ENCODE measurements at places on chromosomes 4 and X.

DNA sequence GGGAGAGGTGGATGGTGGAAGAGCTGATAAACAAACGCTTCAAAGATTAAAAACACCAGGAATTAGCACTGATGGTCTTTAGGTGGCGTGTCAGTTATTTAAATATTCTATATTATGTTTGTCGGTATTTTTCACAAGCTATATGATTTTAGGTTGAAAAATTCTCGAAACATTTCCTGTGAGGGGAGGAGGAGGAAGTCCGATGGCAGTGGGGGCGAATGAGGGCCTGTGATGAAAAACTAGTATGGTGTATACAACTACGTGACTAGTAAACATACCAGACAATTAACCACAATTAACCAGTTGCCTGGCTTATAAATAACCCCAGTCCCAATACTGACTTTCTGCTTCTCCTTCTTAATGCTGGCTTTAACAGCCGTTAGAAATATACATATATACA, 595 bp upstream of the NAP1L2 start:
- DNase-seq = no peak

- no peak for DNase-seq
Measured at GRCh38 chrX:114332766-114333165, 251.1 kb upstream of the HTR2C start.

- no peak for DNase-seq
Measured at GRCh38 chrX:69051901-69052300, 113.4 kb downstream of the PJA1 start.

DNA sequence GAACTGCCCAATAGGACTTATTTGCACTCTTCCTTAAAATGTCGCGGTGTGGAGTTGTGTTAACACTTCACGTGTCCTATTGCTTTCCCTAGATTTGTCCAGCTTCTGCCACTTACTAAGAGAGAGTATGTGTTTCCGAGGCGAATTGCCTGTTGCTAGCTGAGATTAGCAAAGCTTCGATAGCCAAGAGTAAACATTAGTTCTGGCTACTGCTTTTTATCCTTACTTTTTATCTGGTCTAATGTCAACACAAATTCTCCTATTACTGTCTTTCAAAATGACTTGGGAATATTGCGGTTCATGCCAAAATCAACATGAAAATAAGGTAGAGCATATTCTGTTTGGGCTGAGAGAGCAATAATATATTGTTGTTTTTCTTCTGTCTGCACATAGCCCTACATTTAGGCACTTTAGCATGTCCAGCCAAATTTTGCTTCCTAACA, 90.4 kb upstream of the VEGFC start:
- DNase-seq = no peak

- DNase-seq = no peak
Measured at GRCh38 chrX:2549876-2550275, 49.1 kb upstream of the DHRSX start.

DNA sequence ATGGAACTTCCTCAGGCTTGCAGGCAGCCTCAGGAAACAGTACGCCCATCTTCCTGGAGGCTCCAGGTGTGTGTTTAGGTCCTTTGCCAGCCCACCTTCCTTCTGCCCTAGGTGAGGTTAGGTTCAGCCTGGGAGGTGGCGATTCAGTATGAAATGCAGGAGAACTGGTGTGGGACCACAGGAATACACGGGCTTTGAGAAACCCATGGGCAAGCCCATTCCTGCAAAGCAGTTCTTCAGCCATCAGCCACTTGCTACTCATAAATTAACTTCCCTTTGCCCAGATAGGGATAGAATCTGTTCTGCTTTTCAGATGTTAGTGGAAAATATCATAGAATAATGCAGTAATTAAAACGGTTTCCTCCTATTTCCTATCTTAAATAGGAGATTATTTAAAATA, 32.2 kb downstream of the TBC1D14 start:
- DNase-seq = no peak

DNA sequence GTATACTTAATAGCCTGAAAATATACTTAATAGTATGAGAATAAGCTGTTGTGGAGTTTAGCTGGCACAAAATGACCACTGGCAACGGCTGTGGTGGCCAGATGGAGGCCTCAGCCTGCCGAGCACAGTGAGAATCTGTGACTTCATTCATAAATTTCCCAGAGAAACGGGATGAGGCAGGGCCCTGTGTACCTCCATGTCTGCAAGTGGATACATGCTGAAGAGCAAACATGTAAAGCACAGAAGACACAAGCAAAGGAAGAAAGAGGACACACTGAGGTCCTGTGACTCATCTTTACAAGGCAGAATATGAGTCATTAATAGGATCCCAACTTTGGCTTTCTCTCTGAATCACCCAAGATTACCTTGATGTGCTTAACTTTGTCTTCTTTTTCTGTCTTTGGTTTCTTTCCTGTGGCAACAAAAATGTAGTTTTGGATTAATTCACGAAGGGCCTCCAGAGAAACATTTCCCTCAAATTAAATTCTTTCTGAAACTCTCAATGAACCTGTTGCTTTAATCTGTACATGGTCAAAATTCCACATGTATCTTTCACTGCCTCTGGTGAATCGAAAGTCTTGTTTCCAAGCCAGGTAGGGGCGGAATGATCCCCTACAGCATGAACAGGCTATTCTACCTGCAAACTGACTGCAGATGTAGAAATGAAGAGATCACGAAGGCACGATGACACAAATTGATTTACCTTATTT, 56.4 kb downstream of the IRF2 start:
- no peak for DNase-seq

GRCh38 chr4:48042979-48043461, 26.4 kb downstream of the NIPAL1 start:
- DNase-seq = no peak

- no peak for DNase-seq
Measured at GRCh38 chr4:76654791-76655190, 219.8 kb downstream of the SHROOM3 start.

DNA sequence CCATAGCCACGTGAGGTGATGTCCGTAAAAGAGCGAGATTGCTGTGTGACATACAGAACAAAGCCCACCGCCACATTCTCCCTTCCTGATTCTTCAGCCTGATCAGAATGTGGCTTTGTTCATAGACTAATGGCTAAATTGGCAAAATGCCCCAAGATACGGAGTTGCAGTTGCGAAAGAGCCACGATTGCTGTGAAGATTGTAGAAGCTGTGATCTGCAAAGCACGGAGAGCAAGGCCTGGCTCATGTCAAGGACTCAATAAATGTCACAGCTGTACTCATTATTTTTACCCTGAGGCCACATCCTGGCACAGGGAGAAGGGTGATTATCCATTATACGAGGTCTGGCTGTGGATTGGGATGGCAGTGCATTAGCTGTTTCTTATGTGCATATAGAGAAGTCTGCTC, 34.2 kb downstream of the ARSD start:
- no peak for DNase-seq

- no peak for DNase-seq
Measured at GRCh38 chrX:22800360-22800759, 199.4 kb upstream of the DDX53 start.

- no peak for DNase-seq
Measured at GRCh38 chr4:139822391-139822790, 156.8 kb downstream of the MGST2 start.

- no peak for DNase-seq
Measured at GRCh38 chr4:150283689-150284088, 205.4 kb downstream of the DCLK2 start.

DNA sequence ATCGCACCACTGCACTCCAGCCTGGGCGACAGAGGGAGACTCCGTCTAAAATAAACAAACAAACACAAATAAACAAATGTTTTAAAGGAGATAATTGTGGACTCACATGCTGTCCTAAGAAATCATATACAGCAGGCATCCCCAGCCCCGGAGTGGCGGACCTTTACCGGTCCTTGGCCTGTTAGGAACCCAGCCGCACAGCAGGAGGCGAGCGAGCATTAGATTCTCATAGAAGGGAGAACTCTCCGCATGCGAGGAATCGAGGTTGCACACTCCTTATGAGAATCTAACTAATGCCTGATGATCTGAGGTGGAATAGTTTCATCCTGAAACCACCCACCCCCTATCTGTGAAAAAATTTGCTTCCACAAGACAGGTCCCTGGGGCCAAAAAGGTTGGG, 39.0 kb downstream of the EIF2S3 start:
- DNase-seq = no peak

DNA sequence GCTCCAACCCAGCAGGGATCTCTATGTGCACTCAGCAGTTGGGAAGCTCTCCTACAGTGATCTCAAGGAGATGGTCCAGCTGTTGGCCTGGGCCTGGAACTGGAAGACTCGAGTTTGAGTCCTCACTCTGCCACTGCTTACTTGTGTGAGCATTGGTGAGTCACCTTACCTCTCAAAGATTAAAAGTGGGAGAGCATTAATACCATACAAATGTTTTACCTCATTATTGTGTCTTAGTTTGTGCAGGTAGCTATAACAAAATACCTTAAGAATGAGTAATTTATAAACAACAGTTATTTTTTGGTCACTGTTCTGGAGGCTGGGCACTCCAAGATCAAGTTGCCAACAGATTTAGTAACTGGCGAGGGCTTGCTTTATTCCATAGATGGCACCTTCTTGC, 21.4 kb upstream of the ZNF827 start:
- DNase-seq = no peak

DNA sequence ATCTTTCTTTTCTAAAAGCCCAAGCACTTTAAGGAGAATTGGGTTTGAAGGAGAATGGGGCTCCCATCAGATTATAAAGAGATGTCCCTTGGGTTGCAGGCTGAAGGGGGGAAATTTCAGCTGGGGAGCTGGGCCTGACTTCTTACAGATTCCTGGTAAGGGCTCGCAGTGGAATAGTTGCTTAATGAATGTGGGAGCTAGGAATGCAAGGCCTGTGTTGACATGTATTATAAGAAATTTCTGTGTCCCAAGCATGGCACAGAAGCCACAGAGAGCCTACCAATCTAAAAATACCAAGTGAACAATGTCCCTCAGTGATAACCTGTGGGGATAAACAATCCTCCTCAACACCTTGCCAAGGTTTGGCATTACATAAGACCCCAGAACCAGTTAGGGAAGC, 39.3 kb upstream of the WNK3 start:
- DNase-seq = no peak

GRCh38 chrX:36957425-36958328, 50.5 kb upstream of the FAM47C start:
- DNase-seq = peak; percentile 20

- no peak for DNase-seq
Measured at GRCh38 chr4:76822303-76822702, 75.6 kb downstream of the SOWAHB start.

DNA sequence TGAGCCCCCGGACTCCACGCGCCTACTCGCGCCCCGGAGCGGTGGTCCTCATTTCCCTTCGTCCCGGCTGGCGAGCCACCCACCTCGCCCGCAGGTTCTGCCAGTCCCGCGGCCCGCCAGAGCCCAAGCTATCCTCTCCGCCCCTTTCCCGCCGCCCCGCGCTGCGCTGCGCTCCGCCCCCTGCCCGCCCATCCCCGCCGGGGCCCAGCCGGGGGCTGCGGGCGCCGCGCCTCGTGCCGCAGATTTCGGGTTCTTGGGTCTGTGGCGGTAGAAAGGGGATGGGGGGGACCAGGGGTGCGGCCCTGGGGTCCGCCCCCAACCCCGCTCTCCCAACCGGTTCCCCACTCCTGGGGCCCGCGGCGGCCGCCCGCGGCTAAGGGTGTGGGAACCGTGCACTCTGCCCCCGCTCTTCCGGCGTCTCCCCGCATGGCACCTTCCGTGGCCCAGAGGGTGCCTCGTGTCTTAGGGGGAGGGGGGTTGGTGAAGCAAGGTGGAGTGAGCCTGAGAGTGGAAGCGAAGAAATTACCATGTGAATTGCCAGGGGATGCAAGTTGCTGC, 650.8 kb upstream of the DIPK2B start:
- no peak for DNase-seq

GRCh38 chr4:152154433-152154832, 381.5 kb downstream of the FBXW7 start:
- no peak for DNase-seq

GRCh38 chrX:136880003-136880451, 498 bp downstream of the RBMX start:
- peak; percentile 42 for DNase-seq

Data from heart left ventricle (tissue), 16 donors.